Fibroblast of skin of right biceps (primary cell): ENCODE measurements at places on chromosomes 7 and 10.

- DNase-seq = peak; percentile 3
Observed at GRCh38 chr10:82150123-82150900, 275.3 kb downstream of the NRG3 start.

DNA sequence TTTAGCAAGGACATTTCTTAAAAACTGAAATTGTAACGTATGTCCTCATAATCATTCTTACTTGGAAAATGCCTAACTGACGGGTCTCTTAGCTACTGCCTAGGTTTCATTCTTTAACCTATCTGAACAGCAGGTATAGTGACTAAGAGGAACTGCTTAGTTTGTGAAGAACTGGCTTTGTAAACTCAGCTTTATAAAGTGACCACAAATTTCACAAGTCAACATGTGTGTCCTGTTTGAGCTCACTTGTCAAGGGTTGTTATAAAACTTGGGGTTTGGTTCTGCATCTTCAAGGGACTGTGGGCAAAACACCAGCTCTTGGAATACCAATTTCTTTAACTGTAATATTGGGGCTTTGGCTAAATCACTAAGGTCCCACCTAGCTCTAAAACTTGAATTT, 32.2 kb downstream of the MRPS33 start:
- no peak for DNase-seq

GRCh38 chr10:92024700-92025099, 101.1 kb downstream of the BTAF1 start:
- peak; percentile 30 for DNase-seq

- DNase-seq = peak; percentile 66
Observed at GRCh38 chr7:91519241-91520158, 255.3 kb downstream of the FZD1 start.
